ENCODE measurements at places on chromosomes 6 and 20.

DNA sequence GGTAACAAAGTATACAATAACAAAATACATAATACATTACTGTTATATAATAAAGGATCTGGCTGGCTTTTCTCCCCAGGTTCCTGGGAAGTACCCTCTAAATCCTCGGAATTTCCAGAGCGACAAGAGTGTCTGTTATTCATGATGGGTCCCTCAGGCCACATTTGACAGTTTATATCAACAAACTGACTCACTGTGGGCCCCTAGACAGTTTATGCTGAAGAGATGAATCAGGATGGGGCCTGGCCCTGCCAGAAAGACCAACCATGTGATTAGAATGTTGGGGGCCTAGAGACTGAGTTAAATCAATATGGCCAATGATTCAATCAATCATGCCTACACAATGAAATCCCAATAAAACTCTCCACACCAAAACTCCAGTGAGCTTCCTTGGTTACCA, 13.5 kb downstream of the USP45 start:
- DNase-seq: no peak

DNA sequence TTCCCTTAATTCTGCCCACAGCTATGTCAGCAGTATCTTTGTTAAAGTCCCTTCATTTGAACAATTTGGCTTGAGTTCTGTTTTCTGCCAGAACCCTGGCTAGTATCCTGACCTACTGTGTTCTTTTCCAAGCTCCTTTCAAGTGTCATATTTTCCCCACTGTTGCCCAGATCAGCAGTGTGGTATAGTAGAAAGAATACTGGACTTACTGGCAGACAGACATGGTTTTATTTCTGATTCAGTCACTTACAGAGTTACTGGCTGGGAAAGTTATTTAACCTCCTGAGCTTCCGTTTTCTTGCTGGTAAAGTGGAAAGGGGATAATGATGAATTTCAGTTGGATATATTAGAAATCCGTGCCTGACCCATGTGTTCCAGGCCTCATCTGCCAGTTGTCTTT, 39.8 kb upstream of the RAB23 start:
- DNase-seq: no peak

DNA sequence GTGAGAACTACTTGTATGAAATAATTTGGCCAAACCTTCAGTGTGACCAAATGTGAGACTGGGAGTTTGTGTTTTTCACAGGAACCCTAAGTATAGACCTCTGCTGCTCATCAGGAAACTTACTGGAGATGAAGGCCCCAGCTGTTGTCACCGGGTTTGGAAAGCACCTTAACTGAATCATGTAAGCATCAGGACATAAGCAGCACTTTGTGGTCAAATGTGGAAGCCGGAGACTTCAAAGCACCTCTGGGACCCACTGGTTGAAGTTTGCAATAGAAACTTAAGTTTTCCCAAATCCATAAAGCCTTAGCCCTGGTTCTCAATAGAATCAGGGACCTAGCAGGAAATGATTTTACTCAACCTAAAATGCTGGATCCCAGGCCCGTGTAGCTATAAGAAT, 14.3 kb downstream of the TTPAL start:
- DNase-seq: no peak

- DNase-seq: no peak
These were observed 189.2 kb upstream of the AGPAT4 start for GRCh38 chr6:161463071-161463470.

DNA sequence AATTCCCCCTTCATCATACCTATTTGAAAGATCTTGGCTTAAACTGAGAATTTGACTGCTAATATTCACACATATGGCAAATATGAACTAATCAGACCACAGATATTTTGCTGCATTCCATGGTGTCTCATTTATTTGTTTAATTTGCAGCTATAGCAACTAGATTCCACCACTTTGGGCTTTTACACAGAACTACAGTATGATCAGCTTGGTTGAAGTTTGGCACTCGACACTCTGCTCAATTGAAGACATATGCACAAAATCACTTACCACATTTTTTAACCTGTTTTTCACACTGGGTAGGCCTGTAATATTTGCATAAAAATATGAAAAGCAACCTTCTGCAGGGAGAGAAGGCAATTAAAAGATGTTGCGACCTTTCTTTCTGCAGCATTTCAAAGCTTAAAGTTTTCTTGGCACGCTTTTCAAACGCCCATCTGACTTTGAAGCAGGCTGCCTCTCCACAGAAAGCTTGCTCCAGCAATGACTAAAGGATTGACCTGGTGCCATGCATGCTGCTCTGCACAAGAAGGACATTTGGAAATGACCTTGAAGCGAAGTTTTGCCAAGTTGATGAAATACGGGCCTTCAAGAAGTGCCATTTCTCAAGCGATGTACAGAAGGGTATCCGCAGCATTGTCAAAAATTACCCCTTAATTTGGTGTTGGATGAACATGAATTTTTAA, 126.7 kb downstream of the AIG1 start:
- DNase-seq: no peak

GRCh38 chr6:157982563-157983405, 1.1 kb downstream of the SYNJ2 start:
- DNase-seq: peak; percentile 30

GRCh38 chr20:5967469-5967868, 17.0 kb downstream of the MCM8 start:
- no peak for DNase-seq

DNA sequence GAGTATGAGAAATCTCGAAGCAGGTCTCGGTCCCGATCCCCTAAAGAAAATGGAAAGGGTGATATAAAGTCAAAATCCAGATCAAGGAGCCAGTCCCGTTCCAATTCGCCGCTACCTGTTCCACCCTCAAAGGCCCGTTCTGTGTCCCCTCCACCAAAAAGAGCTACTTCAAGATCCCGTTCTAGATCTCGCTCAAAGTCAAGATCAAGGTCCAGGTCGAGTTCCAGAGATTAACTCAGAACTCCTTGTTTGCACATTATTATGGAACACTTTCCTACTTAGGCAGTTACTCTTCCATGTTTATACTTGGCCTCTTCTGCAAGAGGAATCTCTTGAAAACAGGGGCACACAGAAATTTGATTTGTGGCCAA, 3.1 kb downstream of the SRSF6 start:
- no peak for DNase-seq

DNA sequence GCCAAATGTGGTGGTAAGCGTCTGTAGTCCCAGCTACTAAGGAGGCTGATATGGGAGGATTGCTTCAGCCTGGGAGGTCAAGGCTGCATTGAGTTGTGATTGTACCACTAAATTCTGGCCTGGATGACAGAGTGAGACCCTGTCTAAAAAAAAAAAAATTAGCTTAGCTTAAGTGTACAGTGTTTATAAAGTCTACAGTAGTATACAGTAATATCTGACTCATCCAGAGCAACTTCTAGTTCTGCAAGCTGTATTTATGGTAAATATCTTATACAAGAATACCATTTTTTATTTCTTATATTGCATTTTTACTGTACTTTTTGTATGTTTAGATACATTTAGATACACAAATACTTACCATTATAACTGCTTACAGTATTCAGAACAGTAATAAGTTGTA, 58.1 kb downstream of the UQCC1 start:
- no peak for DNase-seq

DNA sequence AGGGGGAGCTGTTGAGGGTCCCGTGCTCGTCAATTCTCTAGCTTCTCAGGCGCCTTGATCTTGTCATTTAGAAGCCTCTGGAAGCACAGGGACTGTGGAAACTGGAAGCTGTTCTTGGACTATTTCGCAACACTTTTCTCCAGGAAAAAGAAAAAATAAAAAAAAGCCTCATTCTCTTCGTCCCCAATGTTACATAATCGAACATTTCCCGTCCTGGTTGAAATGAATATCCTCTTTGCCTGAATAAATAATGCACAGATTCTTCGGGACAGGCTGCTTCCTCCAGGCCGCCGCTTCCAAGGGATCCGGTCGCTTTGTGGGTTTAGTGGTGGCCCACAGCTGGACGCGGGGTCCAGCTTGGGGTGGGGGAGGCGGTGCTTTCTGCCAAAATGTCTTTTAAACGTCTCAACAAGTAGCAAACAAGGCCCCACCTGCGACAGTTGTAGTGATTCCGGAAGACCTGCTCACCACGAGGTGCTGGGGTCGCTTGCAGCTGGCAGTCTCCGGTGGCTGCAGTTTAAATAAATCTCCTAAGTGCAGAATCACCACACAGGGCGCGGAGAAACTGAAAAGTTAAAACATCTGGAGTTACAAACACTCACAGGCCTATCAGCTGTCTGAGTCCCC, 125.9 kb upstream of the ESR1 start:
- DNase-seq: no peak

DNA sequence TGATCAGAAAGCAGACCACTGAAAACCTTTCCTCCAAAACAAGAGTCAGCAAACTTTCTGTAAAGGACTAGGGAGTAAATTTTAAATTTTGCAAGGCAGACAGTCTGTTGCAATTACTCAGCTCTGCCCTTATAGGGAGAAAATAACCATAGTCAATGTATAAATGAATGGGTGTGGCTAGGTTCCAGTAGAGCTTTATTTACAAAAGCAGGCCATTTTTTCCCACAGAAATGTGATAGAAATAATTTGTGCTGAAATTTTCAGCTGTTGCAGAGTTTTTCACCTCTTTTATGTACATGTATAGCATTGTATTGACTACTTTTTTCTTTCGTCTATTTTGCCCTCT, 7.7 kb downstream of the AMD1 start:
- no peak for DNase-seq

- no peak for DNase-seq
These were observed 179.8 kb downstream of the FOXA2 start for GRCh38 chr20:22404419-22405170.

GRCh38 chr6:44367681-44368080, 19.8 kb upstream of the CDC5L start:
- no peak for DNase-seq

GRCh38 chr6:11975353-11975977, 36.6 kb upstream of the HIVEP1 start:
- DNase-seq: no peak

- DNase-seq: no peak
These were observed 34.0 kb downstream of the LY86 start for GRCh38 chr6:6622501-6622900.

GRCh38 chr6:137709424-137710236, 157.4 kb upstream of the TNFAIP3 start:
- no peak for DNase-seq

GRCh38 chr20:41027872-41028358, 707 bp upstream of the TOP1 start:
- no peak for DNase-seq

DNA sequence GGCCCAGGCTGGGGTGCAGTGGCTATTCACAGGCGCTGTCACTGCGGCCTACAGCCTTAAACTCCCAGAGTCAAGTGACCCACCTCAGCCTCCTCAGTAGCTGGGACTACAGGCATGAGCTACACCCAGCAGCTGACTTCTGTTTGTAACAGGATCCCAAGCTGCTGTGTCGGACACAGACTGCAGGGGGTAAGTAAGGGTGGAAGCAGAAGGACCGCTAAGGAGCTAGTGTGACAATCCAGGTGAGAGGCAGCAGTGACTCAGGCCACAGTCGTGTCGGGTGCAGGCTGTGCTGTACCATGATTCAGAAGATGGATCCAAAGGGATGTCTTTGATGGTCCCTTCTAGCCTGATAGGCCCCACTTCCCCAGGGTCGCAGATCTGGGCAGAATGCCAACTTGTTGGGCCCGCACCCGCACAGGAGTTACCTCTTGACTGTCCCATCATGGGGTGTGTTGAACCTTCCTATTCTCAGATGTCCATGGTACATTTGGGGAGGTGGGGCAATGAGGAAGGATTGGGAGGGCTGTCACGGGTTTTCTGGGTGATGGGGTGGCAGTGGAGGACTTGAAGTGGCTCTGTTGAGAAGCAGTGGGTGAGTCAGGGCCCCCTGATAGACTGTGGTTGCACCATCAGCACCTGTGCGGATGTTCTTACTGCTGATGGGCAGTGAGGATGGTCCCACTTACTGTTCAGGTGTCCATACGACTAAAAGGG, 25.3 kb downstream of the AAR2 start:
- DNase-seq: no peak

GRCh38 chr6:83490217-83490807, 22.0 kb upstream of the PRSS35 start:
- DNase-seq: no peak

DNA sequence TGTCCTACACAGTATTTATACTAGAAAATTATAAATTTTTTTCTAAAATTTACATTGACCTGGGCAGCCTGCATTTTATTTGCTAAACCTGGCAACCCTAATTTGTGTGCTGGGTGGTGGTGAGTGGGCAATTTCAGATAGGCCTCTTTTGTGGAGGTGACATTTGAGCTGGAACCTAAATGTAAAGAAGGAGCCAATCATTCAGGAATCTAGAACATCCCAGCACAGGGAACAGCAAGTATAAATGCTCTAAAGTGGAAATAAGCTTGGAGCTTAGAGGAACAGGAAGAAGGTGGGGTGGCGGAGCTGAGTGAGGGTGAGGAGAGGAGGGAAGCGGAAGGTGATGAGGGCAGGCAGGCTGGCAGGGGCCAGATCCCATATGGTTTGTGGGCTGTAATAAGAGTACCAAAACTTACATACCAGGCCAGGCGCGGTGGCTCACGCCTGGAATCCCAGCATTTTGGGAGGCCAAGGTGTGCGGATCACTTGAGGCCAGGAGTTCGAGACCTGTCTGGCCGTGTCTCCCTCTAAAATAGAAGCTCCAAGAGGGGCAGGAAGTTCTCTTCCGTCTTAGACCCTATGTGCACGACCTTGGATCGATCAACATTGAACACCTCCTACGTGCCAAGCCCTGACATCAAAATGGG, 549 bp upstream of the CSE1L start:
- DNase-seq: no peak

GRCh38 chr20:41018153-41018552, 10.5 kb upstream of the TOP1 start:
- DNase-seq: no peak

DNA sequence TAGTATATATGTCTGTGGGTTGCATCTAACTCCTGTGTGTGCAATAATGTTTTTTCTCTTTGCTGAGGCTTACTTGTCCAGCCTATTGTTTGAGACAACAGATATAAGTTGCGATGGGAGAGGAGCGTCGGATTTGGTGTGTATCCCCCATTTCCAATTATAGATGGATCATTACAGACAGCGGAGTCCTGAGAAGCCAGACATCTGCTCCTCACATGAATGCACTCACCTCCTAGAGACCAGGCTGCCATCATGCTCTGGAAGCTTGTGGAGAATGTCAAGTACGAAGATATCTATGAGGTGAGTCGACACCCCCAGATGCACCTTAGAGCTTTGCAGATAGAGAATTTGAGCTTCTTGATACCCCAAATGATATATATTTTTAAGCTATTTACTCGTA, at the start of gene TFAP2B:
Gene TFAP2B, plus strand, starts transcription at position 199 of the 400 bp plus-strand sequence. Its CDS starts 21 bp downstream, at position 220.
- DNase-seq: no peak

DNA sequence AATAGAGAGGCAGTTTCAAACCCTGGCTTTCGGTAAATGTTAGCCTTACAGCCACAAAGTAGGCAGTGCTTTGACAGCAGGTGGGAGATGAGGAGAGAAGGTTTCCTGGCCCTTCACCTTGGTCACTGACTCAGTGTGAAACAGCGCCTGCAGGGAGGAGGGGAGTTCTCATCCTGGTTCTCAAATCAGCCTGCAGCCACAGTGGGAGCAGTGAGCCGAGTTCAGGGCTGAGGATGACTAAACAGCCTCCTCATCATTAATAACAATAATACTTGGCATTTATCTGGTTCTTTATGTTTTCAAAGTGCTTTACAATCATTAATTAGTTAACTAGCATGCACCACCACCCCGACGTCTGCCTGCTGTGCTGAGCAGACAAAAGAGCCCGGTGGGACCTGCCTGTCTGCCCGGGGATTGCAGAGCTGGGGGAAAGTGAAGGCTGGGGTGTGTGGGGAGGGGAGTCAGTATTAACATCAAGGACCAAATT, 59.6 kb downstream of the PRDM1 start:
- no peak for DNase-seq

GRCh38 chr6:20763296-20763695, 229.0 kb downstream of the CDKAL1 start:
- DNase-seq: no peak

Measured in SW 1271 (cell line).